Endothelial cell (in vitro differentiated cells): ENCODE measurements at places on chromosomes 7 and 10.

DNA sequence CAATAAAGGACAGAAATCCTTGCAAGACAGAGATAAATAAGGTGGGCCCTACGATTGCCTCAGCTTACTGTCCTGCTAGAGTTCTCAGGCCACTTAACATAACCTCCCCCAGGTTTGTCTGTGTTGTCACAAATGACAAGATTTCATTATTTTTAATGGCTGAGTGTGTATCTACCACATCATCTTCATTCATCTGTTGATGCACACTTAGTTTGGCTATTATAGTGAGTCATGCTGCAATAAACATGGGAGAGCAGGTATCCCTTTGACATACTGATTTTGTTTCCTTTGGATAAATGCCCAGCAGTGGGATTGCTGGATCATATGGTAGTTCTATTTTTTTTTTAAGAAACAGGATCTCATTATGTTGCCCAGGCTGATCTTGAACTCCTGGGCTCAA, 60.6 kb downstream of the PRTFDC1 start:
- no peak for DNase-seq

DNA sequence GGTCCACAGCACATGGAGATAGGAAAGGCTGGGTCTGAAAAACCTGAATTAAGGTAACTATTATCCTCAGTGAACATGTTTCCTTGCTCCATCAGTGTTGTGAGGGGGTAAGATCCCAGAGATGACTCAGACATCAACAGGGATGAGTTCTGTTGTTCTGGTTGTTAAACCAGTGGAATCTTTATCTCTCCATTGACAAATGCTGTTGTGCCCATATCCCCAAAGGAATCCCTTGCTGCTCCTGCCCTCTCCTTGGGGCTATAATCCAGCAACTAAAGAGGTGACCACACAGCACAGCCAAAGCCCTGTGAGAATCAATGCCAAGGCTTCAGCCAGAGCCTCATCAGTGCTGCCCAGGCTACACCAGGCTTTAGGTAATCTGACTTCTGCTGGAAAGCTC, 113.4 kb downstream of the JAZF1 start:
- no peak for DNase-seq

GRCh38 chr7:130269318-130269694, 2.6 kb downstream of the CPA2 start:
- no peak for DNase-seq

- DNase-seq = no peak
Measured at GRCh38 chr7:27972276-27972675, 208.3 kb downstream of the JAZF1 start.

DNA sequence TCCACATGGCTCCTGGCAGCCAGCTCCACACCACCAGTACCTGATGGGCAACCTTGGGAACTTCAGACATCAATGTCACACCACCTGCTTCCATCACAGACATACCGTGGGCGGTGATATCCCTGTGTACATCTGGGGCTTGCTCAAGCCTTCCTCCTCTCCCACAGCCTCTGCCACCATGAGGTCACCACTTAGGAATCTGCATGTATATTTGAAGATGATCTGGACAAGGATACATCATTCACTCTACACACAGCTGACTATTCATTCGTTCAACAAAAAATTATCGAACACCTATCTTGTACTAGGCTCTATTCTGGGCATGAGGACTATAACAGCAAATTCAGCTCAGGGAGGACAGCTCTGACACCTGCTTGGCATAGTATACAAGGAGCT, 6.8 kb downstream of the DLG5 start:
- DNase-seq = no peak

- DNase-seq = no peak
Measured at GRCh38 chr10:74589851-74590250, 236.5 kb upstream of the KAT6B start.

DNA sequence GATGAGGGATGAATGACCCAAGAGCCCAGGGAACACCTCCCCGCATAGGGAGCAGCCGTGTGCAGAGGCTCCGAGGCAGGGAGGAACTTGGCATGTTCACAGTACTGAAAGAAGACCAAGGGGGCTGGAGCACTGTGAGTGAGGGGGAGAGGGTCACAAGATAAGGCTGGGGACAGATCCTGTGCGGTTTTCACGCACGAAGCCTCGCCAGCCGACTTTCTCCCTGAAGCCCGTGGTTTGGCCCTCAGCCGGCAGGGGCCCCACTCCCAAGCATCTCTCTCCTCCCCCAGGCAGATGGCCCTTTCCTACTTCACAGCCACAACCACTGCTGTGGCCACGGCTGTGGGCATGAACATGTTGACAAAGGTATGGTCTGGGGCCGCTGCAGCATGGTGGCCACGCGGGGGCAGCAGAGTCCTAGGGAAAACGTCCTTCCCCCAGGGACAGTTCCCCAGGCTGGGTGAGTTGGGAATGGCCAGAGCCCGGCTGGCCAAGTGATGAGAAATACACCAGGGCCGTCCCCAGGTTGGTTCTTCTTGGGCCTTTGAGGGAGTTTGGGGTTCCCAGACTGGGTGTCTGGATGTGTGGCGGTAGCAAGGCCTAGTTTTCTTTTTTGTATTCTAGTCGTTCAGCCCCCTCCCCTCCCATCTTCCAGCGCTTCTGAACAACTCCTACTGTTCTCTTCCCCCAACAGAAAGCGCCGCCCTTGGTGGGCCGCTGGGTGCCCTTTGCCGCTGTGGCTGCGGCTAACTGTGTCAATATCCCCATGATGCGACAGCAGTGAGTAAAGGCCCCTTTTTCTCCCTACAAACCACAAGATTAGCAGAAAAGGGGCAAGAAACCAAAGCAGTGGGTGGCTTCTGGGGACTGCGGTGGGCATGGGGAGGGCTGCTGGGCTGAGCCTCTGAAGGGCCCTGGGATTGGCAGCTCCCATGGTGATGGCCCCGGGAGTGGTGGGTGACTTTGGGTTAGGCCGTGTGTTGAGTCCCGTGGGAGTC, 14.4 kb upstream of the WBP1L start:
- DNase-seq = peak; percentile 91

GRCh38 chr7:38934051-38934450, 25.1 kb upstream of the VPS41 start:
- DNase-seq = no peak

GRCh38 chr7:25579778-25580075, 351.4 kb upstream of the NPVF start:
- no peak for DNase-seq

GRCh38 chr10:69567920-69568319, 5.3 kb downstream of the NEUROG3 start:
- peak; percentile 79 for DNase-seq

DNA sequence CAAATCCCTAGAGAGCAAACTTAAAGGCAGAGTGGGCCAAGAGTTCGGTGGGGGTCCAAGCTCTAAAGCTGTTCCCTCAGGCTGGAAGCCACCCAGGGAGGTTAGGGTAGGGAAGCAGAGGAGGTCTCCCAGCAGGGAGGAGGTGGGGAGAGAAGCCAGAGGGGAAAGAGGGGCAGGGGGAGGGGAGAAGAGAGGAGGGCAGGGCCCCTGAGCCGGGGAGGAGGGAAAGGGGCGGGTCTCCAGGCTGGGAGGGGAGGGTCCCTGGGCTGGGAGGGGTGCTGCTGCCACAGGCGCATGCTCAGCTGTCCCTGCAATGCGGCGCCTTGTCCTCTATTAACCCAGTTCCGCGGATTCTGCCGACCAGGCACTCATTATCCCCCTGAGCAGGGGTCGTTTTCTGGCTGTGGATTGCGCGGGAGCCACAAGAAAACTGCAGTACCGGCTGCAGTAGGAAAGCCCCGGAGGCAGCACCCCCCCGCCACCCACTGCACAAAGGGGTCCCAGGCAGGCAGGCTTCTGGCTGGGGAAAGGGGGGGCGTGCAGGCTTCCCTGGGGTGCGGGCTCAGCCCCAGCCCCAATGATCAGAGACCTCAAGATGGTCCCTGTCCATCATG, 49.3 kb downstream of the CAMK2B start:
- peak; percentile 52 for DNase-seq

DNA sequence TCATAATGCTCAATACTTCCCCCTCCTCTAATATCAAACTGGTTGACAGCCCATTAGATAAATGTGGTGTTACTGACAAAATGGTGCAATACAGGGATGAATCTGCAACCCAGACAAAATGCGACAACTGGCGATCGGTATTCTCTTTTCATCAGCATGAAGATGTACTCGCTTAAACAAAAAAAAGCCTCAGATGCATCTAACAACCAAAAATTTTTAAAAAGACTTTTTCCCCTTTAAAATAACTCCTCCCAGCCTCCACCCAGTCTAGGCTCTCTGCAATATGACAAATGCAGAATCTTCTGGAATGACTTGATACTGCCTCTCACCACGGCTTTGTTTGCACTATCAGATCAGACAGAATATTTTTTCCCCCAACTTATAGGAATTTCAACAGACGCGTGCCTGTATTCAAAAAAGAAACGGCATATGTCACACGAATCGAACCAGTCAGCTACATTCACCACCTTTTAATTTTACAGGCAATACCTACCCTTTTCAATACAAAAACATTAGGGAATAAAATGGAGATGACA, 1.2 kb downstream of the YWHAG start:
- no peak for DNase-seq

DNA sequence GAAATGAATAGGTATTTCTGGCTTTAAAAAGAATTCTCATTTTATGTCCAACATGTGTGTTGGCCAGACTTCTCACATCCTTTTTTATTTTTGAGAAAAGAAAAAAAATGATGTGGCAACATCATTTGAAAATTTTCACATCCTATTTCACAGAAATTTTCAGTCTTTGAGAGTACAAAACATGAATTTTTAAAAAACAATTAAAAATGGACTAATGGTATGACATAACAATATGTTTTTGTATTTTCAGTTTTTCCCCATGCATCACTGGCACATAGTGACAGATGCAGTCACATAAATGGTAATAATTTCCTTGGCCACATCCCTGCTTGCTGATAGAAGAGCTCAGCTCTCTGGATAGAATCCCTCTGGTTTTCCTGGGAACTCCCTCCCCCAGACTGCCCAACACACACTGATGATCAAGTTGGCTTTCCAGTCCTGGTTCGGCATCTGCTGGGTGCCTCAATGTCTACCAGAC, 188.5 kb upstream of the AGR3 start:
- DNase-seq = no peak

GRCh38 chr7:150953061-150953997, 24.8 kb downstream of the KCNH2 start:
- DNase-seq = no peak

DNA sequence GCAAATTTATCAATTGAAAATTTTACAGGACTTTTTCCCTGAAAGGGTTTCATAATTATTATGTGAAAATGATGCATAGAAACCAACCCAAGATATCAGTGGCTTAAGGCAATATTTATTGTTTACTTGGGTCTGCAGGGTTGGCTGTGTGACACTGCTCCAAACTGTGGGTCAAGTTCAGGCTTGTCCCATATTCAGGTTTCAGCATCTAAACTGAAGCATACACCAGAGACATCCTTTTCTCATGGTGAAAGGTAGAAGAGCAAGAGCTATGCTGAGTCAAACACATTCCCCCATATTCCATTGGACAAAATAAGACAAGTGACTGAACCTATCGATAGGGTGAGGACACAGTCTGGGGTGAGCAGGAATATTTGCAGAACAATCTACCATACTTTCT, 110.9 kb downstream of the MAPK8 start:
- DNase-seq = no peak

DNA sequence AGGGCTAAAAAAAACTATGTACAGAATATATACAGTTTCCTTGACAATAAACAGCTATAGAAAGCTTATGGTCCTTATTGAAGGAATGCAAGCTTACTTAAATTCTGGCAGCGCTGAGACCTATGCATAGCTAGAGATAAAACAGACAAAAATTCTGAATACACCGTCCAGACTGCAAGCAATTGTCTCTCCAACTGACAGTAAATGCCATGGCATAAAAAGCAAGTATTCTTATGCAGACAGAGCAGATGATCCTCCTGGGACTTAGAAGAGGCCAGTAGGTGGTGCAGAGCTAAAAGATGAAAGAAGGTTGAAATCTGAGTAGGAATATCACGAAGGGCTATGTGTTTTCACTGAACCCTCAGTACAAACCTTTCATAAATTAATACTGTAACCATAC, 157.0 kb upstream of the CACNA2D1 start:
- DNase-seq = no peak

GRCh38 chr10:69359148-69359547, 57.6 kb downstream of the TACR2 start:
- DNase-seq = no peak

GRCh38 chr10:132279873-132280645, 27.7 kb downstream of the STK32C start:
- no peak for DNase-seq

DNA sequence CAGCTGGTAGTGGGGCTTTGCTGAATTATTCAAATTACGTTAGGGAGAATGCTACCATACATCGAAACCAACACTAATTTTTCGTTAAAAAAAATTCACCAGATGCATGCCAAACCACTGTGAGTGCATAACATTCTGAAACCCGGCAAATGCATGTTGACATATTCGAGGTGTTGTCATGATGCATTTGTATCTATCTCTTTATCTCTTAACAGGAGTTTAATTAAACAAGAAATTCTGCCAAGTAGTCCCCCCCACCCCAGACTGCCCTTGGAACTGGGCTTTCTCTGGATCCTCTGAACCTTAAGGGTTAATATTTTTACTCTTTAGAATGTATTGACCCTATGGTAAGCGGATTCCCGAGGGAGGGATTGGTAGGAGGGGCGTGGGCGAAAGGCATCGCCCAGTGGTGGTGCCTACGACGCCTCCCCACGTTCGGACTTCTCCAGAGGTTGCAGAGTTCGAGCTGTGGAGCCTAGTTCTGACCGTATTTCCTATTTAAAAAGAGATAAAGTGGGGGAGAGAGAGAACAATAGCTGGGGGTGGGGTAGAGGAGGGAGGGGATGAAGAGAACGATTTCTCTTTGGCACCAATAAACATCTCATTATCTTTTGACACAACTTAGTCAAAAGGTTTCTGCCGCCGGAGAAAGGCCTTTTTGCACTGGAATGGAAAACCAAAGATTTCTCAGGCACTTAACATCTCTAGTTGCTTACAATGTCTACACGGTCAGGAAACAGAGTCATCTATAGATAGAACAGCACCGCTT, 7.2 kb downstream of the DLX6 start:
- DNase-seq = no peak

DNA sequence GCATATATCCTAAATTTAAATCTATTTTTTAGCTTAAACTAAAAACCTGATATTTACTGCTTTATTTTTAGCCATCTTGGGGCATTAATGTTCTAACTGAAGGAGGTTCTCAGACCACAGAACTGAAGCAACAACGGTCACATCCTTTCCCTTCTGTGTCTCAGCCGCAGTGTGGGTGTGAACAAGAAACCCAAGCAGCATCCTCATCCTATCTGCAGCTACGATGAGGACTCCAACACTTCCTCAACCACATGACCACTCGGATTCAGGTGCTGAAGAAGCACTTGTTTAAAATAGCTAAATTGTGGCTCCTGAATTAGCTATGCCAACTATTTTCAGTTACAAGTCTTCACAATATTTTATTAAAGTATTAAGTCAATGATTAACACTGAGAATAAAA, 5.3 kb downstream of the ESYT2 start:
- no peak for DNase-seq

GRCh38 chr10:123633106-123633505, 33.0 kb upstream of the GPR26 start:
- DNase-seq = no peak

GRCh38 chr7:22417841-22418240, 60.9 kb upstream of the RAPGEF5 start:
- DNase-seq = peak; percentile 12

GRCh38 chr7:158655931-158656441, 48.6 kb downstream of the NCAPG2 start:
- no peak for DNase-seq

- no peak for DNase-seq
Measured at GRCh38 chr7:106092204-106092603, 19.9 kb downstream of the SYPL1 start.

GRCh38 chr7:83072576-83073517, 89.8 kb downstream of the PCLO start:
- DNase-seq = no peak

GRCh38 chr7:17472518-17472917, 174.1 kb downstream of the AHR start:
- DNase-seq = no peak
